ENCODE measurements at places on chromosomes 7 and 10.
A peak's percentile ranks its signal among the peaks of the same experiment; 100 is the strongest.

DNA sequence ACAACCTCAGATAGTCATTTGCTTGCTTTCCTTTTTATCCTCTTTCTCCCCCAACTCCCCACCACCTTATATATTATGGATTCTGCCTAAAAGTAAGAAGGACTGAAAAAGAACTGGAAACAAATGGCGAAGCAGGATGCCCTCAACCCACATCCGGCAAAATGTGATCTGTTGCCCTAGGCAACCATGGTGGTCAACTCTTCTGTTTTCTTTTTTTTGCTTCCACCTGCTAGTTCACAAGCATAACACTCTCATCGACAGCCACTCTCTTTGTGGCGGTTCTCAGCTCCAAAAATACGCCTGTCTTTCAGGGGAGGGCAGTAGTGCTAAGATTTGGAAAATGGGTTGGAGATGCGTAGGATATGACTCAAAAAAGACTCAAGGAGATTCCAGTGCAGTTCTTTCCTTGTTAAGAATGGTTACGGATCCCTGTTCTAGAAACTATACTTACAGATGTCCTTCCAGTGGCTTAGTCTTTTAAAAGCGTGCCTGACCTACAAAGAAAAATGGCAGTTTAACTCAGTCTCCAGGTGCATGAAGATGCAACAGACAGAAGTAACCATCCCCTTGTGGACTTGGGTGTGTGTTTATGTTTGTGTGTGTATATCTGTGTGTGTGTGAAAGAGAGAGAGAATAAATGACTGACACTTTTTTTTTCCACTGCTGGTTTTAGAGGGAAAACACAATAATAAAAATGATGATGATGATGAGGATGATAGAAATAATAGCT, 10.7 kb downstream of the APBB1IP start:
- DNase-seq = peak; percentile 91

DNA sequence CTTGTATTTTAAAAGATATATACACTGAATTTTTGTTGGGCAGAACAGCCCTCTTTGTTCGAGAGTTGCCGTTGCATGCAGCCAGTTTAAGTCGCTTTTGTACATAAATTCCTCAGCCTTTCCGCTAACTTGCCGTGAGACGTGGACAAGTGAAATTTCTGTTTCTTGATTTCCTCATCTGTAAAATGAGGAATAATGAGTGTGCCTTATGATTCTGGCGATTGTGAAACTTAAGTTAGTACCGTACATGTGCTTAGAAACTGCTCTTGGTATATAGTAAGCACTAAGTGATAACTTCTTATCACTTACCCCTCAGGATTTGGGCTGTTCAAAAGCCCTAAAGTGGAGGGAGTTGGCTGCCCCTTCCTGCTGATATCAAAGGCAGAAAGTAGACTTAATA, 1.4 kb downstream of the CCNJ start:
- DNase-seq = no peak

- peak; percentile 26 for DNase-seq
Observed at GRCh38 chr10:117374506-117375359, 507 bp downstream of the PDZD8 start.

- no peak for DNase-seq
Observed at GRCh38 chr10:100632027-100632426, 96.3 kb downstream of the HIF1AN start.

GRCh38 chr10:80860719-80861118, 323.0 kb downstream of the SH2D4B start:
- DNase-seq = no peak

DNA sequence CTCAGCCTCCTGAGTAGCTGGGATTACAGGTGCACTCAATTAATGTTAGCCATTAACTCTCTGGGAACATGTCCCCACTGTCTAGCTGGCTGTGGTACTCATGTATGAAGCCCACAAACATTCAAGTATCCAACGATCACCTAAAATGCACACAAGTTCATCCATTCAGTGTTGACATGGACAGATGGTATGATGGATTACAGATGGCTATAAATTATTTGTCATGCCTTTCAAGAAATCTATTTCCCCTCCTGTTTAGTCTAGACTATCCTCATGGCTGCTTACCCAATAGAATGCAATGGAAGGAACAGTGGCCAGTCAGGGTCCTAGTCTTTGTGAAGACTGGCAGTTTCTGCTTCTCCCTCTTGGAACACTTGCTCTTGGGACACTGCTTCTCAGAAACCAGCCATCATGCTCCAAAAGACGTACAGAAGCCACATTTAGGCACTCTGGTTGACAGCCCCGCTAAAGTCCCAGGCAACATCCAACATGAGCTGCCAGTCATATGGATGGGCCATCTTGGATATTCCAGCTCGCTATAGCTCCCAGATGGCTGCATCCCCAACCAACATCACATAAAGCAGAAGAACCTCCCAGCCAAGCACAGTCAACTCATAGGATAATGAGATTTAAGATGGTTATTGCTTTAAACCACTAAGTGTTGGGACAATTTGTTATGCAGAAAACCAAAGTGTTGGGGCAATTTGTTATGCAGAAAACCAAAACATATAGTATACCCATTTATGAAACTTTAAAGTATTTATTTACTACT, 33.1 kb downstream of the MYL10 start:
- no peak for DNase-seq

DNA sequence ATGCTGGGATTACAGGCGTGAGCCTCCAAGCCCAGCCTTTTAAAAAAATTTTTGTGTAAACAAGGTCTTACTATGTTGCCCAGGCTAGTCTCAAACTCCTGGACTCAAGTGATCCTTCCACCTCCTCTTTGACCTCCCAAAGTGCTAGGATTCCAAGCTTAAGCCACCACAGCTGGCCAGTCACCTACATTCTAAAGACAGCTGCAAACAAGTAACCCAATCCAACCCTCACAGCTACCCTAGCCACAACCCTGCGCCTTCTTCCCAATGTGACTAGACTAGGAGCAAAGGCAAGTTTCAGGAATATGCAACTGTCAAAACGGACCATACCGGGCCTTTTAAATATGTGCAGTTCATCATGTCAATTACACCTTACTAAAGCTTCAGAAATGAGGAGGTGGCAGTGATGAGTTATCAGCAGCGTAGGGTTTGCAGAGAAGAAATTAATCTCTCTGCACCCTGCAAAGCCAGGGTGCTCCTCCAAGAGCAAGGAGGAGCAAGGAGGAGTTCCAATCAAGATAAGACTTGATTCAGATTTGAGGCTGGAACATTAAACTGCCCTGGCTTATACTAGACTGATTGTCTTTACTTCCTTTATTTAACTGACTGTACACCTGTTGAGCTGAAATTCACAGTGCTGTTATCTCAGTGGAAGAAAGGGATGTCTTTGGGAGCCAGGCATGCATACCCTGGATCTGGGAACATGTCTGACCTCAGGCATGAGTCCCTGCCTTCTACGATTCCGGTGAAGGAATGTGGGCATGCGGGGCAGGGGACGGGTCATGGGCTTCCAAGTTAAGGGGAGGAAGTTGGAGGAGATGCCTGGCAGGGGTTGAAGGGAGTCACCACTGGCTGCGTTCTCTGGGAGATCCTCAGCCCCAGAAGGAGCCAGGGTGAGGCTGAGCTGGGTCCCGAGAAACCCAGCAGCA, 15.5 kb upstream of the TMEM120A start:
- no peak for DNase-seq

GRCh38 chr10:50937230-50937907, 51.9 kb upstream of the A1CF start:
- no peak for DNase-seq
